ENCODE measurements at places on chromosomes 1 and 21.

DNA sequence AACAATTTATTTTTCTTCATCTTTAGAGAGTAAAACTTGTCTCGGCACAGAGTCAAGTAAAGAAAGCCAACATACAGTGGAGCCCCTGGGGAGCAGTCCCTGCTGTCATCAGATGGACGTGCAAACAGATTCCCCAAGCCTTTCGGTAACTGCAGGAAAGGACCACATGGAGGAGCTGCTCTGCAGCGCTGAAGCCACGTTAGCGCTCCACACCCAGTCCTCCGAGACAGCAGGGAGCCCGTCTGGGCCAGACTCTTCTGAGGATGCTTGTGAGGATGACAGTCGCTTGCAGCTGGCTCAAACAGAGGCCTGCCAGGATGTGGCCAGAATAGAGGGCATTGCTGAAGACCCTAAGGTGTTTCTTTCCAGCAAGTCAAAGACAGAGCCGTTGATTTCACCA lies 77.1 kb upstream of the SCCPDH start:
- no peak for DNase-seq

GRCh38 chr1:230424391-230425251 lies 1.5 kb downstream of the PGBD5 start:
- no peak for DNase-seq

GRCh38 chr1:107405236-107405635 lies 264.4 kb downstream of the NTNG1 start:
- DNase-seq: no peak

- DNase-seq: no peak
Observed at GRCh38 chr1:155012026-155012546, 9.5 kb downstream of the ZBTB7B start.

- DNase-seq: no peak
Observed at GRCh38 chr1:5001466-5001865, 347.1 kb downstream of the AJAP1 start.

- DNase-seq: no peak
Observed at GRCh38 chr1:175169286-175170018, 23.1 kb downstream of the KIAA0040 start.

DNA sequence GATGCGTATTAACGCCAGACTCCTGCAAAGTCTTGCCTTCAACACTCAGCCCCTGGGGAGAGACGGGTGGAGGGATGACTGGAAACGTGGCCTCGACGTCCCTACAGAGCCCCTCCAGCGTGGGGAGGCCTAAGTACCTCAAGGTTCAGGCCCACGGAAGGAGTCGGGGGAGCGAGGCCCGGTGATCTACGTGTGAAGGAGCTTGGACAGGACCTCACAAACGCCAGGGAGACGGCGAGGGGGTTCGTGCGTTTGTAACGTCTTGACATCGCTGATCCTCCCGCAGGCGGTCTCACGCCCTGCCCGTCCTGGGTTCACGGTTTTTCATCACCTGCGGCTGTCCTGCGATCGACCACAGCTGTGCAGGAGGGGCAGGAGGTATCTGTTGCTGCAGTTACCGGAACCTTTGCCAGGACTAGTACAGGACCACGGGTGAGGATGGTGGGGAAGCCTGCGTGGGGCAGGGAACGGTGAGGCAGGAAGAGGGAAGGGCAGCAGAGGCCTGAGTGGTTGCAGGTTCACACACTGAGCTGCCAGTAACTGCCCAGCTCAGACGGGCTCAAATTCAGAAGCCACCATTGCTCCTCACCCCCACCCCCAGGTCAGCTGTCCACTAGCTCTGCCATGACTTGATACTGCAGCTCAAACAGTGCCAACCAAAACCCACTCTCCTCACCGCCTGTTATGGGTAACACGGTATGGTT lies 889 bp upstream of the CCNL2 start:
- DNase-seq: no peak

DNA sequence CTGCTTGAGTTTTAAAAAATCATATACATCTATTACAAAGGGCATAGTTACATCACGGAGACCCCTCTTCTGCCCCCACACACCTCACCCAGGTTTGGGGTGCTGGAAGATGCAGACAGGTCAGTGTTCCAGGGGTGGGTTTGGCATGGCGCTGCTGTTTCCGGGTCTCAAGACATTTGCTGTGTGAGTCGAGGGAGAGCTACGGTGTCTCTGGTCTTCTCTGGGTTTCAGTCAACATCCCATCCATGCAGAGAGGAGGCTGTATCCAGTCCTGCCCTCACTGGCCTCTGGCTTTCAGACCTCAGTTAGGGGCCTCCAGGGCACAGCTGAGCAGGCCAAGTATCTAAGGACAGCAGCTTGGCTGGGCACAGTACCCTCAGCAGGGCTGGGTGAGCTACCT lies 28.6 kb upstream of the DISP3 start:
- no peak for DNase-seq

DNA sequence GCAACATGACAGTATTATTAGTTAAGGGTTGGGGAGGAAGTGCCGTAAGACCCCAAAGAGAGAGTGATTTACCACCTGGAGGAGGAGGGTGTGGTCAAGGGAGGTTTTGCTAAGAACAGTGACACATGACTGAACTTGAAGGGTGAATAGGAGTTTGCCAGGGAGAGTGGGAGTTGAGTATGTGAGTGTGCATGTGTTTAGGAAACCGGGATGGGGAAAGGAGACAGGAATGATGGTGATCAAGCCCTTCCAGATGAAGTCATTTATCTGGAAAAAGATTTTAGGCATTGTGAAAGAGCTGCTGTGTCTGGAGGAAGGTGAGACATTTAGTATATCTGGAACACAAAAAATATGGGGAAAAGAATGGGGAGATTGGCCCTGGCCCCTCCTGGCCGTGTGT lies 28.1 kb upstream of the IL10 start:
- DNase-seq: no peak

- DNase-seq: no peak
Observed at GRCh38 chr1:210541680-210542358, 213.1 kb downstream of the HHAT start.

DNA sequence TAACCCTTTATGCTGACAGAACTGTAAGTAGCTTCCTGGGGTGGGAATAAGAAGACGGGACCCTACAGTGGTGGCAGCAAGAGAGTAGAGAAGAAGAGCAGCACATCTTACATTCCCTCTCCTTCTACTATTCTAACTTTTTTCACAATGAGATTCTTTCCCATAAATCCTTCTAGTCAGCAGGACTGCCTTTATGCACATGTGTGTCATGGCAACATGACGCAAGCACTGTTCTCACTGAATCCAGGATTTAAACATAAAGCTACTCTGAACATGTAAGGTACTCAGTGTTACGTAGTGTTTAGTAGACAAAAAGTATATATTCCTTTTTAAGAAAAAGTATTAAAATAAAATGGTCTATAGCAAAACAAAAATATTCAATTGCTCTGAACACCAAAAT lies 309.7 kb upstream of the LYPLAL1 start:
- no peak for DNase-seq

DNA sequence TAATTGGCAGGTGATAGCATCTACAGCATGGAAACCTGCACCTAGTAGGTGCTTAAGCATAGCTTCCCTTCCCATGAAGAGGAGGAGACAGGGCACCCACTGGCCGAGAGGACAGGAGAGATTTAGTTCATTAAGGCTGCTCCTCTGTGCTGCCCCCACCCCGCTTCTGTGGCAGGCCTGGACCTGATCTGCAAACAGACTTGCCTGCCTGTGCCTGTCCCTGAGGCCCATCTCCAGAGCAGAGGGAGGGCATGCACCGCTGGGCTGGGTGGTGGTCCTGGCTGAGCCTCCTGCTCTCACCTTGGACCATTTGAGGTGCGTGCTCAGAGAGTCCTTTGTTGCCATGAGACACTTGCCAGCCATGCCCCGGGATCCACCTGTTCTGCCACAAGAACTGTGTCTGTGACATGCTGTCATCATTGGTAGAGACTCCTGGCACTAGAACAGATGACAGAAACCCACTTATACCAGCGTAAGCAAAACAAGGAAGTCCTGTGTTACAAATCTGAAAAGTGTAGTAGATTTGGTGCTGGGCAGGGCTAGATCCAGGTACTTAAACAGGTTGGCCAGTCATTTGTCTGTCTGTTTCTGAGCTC lies 55.6 kb downstream of the PTPRF start:
- DNase-seq: no peak

DNA sequence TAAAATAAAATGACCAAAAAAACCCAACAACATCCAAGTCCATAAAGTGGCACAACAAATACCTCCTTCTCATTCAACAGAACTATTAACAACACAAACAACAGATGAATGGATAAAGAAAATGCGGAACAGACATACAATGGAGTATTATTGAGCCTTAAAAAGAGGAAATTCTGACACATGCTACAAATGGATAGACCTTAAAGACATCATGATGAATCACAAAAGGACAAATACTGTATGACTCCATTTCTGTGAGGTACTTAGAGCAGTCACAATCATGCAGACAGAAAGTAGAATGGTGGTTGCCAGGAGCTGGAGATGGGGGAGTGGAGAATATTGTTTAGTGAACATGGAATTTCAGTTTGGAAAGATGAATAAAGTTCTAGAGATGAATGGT lies 42.6 kb downstream of the EYA3 start:
- no peak for DNase-seq

DNA sequence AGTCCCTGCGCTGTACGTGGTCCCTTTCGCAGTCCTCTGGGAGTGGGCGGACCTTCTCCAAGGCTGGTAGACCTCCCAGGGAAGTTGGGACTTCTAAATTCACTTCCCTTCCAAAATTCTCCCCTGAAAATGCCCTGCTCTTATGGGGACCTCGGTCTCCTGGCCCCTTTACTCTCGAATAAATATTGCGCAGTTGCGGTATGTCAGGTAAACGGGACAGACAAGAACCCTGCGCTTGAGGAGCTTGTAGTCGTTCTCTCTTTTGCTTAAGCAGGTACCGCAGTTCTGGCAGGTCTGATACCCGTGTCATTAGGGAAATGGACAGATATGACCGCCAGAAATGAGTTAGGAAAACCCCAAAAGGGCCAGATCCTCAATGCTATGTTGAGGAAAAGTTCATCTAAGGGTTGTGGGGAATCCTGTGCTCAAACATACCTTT lies 561 bp downstream of the KIF2C start:
- no peak for DNase-seq

DNA sequence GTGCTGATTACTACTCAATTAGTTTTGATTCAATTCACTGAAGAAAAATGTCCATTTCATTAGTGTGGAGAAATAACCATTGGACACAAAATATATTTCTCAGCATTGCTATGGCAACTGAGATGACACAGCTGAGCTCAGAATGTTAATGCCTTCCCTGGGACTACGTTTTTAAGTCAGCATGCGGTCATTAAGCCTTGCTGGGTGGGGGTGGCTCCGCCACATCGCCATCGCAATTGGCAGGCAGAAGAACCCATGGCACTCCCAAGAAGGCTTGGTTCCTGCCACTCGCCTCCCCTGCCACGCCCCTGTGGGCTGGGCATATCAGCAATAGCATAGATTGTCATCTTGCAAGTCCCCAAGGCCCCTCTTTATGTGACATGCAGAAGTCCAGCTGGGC lies 256.7 kb upstream of the CAMK1G start:
- no peak for DNase-seq

DNA sequence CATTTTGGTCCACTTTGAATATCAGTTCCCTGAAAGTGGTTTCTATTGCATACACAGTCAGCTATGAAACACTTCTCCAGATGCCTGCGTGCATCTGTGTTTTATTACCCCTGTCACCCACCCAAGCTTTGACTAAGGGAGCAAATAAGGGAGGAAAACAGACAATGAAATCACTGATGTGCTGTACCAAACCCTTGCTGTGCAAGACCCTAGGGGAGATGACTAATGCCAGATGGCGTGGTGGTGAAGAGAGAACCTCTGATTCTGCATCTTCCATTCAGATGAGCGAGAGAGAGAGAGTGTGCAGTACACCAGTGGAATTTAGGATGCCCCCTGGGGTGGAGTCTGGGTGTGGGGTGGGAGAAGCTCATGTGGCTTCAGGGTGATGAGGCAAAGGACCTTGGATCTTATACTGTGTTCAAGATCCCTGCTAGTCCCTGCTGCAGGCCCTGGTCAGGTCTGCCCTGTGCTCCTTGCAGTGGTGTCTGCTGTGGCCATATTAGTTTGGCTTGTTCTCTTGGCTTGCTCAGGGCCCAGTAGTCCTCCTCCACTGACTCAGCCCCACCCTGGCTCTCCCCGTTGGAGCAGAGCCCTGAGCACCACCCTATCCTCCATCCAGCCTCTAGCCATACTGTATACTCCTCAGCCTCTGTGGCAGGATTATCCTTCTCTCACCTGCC lies 18.5 kb downstream of the CLCA1 start:
- DNase-seq: no peak

- DNase-seq: no peak
Observed at GRCh38 chr1:26772687-26773086, 15.1 kb upstream of the PIGV start.

DNA sequence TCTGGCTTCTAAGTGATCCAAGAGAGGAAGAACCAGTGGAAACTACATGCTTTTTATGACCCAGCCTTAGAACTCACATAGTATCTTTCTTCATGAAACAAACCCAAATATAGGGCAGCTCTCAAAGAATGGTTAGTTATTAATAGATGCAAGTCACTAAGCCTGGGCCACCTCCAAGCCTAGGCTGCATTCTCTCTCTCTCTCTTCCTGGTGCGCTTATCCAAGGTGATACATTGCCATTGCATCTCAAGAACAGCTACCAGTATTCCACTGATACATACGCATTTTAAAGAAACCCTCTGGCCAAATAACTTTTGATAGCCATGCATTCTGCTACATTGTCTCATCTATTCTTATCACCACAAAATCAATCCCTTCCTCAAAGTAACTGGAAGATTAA lies 455.6 kb upstream of the ADGRL2 start:
- no peak for DNase-seq

DNA sequence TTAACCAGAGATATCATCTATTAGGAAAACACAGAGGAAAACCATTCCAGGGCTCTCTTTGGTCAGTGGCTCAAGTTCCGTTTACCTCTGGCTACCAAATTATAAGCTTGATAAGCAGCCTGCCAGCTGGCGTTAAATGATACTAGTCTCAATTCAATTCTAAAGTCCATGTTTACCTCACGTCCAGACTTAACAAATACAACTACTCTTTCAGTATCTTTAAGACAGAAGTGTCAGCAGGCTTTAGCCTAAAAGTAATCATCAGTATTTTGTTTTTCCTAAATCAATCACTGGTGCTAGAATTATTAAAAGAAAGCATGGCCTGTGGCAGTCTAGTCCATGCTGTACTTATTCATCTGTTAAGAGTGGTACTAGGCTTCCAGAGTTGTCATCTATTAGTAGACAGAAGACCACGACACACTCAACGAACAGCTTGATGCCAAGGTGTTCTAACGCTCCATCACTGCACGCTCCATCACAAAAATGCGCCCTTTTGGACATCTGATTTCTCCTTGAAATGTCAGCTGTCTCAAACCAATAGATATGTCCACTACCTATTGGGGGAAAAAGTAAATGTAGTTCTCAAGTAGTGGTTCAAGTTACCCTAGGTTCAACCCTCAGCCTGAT lies 1.5 kb downstream of the IVNS1ABP start:
- DNase-seq: no peak

GRCh38 chr1:36349241-36349671 lies 25.8 kb upstream of the EVA1B start:
- DNase-seq: no peak

GRCh38 chr1:60813071-60813470 lies 269.3 kb upstream of the NFIA start:
- no peak for DNase-seq

Measured in activated T-helper 1 cell treated with anti-CD3 and anti-CD28 coated beads, Interleukin-2, amount 50 U/mL, for 16 hours (primary cell).